ENCODE measurements at places on chromosomes 16 and 17.
A peak's percentile ranks its signal among the peaks of the same experiment; 100 is the strongest.

DNA sequence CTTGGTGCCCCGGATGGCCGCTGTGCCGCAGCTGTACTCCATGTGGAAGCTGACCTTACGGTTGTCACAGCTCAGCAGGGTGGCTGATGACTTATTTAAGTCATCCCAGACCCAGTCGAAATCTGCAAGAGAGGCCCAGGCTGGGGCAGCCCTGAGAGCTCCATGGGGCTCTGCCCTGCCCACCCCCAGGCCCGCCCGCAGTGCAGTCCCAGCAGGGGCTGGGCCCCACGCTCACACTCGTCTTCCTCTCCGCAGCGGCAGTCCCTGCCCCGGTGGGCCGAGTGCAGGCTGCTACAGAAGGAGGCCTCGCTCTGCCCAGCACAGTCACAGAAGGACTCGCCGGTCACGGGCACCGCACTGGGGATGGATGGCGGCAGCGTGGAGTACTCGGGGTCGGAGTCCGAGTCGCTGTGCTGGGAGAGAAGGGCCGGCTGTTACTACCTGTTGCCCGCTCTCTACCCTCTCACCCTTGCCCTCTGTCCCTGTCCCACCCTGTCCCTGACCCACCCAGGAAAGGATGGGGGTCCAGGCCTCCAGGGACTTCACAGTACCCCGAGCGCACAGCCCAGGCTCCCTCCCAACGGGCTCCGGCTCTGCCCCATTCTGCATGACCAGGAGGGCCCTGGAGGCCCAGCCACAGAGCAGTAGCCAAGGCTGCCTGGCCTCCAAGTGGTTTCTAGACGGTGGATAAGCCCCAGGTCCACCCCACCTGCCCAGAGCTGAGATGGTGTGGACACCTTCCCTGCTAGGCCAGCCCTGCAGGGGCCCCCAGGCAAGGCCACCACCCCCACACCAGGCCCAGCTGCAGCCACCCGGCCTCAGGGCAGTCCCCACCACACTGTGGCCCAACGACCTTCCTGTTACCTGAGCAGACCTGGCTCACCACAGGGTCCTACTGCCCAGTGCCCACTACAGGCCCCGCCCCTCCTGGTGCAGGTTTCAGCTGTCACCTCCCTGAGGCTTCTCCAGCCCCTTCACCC, 3.9 kb downstream of the SPSB3 start:
- no peak for DNase-seq

DNA sequence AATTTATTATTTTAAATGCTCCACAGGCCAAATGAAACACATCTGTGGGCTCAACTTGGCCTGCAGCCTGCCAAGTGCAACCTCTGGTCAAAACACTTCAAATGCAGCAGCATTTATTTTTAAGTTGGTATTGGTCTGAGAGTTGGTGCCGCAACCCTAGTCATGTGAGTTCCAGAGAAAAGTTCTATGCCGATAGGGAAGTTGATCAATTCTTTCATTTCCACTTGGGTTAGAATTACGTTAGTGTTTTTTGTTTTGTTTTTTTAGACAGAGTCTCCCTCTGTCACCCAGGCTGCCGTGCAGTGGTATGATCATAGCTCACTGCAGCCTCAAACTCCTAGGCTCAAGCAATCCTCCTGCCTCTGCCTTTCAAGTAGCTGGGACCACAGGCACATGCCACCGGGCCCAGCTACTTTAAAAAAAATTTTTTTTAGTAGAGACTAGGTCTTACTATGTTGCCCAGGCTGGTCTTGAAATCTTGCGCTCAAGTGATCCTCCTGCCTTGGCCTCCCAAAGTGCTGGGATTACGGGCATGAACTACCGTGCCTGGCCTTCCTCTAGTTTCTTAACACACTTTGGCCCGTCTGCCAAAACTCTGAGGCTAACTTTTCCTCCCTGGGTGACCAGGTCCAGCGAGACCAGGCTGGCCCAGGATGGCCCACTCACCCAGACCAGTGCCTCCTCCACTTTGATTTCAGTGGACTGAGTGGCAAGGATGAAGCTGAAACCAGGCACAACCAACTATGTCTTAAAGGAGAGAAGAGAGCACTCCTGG, 221.1 kb downstream of the MRTFB start:
- DNase-seq = no peak

DNA sequence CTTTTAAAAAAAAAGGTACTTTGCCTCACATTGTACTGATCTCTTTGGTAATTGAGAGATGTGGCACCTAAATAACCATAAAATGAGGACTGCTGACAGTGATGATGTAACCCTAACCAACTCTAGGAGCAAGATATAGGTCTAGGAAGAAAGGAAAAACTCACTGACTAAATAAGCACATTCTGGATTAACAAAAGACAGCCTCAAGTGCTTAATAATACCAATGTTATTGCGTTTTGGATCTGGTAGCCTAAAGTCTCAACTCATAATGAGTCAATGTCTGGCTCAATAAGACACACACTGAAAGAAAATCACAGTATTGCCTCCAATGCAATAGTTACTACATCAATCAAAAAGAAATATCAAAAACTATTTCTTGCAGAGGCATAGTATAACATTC, 3.0 kb downstream of the ERN1 start:
- no peak for DNase-seq

- DNase-seq = no peak
These were observed 1.3 kb downstream of the RILP start for GRCh38 chr17:1648173-1648962.

DNA sequence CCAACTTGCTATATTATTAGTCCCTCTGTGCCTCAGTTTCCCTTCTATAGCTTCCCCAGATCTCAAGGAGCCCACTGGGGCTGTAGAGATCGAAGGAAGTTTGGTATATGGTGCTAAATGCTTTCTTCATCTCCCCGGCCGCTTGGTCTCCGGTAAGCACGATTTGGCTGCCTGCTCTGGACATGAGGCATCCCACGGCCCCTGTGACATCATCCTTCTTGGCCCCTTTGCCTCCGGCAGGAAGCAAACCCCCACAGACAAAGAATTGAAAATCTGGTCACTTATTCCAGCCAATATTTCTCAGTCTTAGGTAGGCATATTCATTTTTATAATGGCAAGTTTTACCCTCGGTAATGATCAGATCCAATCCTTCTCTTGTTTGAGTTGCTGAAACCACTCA, 65.8 kb downstream of the WSCD1 start:
- no peak for DNase-seq

DNA sequence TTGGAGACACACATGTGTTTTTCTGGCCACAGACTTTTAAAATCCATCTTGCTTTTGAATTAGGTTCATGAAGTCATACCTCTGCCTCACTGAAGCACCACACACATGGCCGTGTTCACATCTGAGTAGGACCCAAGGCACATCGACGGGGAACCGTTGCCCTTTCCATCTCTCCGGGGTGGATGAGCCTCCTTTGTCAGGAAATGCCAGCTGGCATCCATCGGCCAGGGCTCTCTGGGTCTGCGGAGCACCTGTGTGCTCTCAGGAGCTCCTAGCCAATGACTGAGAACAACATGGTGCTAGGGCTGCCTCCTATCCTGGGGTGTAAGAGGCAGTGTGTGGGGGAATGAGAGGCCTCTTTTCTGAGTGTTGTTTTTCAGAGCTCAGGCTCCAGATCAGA, 24.5 kb upstream of the NKD1 start:
- no peak for DNase-seq

DNA sequence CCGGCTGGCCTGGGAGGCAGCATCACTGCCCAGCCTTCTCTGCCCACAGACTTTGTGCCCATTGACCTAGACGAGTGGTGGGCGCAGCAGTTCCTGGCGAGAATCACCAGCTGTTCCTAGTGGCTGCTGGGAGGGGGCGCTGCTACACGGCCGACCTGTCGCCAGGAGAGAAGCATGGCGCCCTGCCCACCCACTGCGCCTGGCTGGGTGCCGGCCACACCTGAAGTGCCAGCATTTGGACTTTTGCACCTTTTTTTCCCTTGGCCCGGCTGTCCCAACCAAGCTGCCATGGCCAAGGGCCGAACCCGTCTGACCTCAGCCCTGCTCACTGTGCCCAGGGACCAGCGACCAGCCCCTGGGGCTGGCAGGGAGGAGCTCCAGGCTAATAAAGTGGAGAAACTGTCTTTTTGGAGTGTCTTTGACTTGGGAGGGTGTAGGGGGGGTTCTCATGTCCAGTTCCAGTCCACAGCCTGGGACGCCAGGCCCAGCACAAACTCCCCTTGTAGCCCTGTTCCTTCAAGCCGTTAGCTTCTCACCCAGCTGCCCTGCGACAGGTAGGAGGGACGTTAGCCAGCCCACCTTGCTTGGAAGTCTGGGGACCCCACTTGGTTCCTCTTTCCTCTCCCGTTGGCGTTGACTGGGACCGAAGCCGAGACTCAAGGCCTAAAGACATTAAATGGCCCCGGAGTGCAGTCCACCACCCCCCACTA, 939 bp upstream of the WDR90 start:
- no peak for DNase-seq

GRCh38 chr17:82812601-82813000, 27.2 kb downstream of the ZNF750 start:
- no peak for DNase-seq

- DNase-seq = no peak
These were observed 41.1 kb downstream of the MYO18A start for GRCh38 chr17:29138971-29139691.

GRCh38 chr16:29984764-29985147, 10.7 kb downstream of the HIRIP3 start:
- no peak for DNase-seq

DNA sequence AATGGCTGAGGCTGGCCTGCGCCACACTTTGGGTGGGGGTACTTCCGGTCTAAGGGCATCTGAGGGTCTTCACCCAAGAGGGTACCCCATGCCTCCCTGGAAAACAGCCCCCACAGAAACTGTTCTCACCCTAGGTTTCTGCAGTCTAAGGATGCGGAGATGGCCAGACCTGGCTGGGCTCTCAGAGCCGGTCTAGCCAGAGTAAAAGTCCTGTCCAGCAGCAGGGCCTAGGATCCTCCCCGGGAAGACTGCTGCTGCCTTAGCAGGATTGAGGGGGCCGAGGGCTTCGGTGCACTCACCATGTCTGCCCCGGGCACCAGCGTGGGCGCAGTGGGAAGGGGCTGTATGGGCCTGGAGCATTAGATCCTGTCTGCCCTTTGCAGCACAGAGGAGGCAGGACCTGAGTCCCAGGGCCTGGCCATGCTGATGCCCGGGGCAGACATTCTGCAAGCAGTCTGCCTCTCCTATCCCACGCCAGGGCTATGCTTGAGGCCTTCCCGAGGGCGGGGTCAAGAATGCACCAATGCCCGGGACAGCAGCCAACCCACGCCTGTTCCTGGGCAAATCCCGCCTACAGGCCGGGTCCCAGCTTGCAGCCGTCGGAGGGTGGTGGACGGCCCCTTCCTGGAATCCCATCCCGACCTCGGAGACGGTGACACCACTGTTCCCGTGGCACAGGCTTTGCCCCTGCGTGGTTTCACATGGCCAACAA, 54.7 kb downstream of the CBFA2T3 start:
- peak; percentile 8 for DNase-seq

DNA sequence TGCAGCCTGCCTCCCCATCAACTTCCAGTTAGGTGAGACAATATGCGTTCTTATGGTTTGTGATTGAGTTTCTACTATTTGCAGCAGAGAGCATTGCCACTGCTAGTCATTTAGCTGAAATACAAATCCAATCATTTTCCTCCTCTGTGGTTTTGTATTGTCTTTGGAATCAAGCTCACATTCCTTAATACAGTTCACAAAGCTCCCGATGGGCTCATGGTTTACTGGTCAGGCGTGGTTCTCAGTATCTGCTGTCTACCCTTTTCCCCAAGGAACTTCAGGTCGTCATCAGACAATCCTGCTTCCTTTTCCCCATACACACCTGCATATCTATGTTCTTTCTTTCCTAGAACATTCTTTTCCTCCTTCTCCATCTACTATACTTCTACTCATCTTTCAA, 69.6 kb upstream of the GAS7 start:
- DNase-seq = no peak

DNA sequence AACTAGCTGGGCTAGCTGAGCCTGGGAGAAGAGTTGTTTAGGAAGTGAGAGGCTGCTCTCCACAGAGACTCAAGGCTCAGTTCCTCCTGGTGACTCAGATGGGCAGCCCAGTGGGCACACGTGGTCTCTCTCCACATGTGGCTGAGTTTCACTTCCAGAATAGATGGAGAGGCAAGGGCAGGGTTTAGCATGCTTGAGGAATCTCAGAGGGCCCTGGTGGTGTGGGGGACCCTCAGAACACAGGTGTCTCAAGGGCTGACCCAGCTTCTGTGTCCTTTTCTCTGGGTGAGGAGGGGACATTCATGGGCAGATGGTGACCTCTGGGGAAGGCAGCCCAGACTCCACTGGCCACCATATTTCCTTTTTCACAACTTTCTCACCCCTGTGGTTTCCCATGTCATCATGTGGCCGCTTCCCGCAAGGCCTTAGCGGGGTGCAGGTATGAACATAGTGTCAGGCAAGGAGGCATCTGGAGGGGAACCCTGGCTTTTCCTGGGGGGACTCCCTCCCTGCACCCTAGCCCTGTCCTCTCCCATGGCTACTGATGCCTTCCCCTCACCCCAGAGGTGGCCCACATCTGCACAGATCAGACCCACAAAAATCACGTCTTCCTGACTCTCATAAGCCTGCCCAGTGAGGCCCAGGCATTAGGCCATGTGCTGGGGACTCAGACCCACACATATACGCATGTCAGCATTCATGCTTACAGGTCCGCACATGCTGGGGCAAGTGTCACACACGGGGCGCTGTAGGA, 3.3 kb downstream of the GRN start:
- DNase-seq = peak; percentile 23

- no peak for DNase-seq
These were observed 76.8 kb downstream of the MPRIP start for GRCh38 chr17:17119106-17119505.

- DNase-seq = no peak
These were observed 610.1 kb downstream of the TOX3 start for GRCh38 chr16:51936846-51937245.

DNA sequence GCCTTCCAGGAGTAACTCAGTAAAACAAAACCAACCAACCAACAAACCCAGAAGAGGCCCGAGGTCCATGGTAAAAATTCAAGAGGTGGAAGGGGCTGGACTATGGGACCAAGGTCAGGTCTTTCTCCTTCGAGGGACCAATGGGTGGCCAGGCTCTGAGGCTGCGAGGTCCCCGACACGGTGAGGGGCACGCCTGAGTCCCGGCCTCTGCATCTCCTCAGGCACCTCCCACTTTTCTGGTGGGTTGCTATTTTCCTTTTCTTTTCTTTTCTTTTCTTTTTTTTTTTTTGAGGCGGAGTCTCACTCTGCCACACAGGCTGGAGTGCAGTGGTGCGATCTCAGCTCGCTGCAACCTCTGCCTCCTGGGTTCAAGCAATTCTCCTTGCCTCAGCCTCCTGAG, 18.0 kb downstream of the CD7 start:
- DNase-seq = no peak

DNA sequence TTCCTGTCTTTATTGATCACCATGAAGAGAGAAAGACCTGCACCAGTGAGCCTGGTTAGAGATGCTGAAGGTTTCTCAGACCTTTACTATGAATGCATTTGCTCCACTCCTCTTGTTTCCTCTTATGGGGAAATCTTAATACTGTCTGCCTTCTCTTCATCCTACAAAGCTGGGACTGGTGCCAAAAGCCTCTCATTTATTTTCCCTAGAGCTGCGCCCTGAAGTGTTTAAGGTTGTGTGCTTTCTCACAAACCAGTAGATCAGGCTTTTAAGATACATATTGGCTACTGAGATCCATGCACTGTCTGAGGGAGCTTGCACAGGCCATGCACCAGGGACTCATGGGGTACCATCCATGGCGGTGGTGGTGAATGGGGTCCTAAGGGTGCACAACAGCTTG, 286.1 kb upstream of the PMFBP1 start:
- no peak for DNase-seq

All from GM04503 (cell line).